ENCODE measurements at places on chromosomes 6 and 20. TPM values are rescaled to one million over a fixed set of nuclear protein-coding genes. Genes with fewer than 3 reads are reported as not detected.

Gene PRICKLE4
- total RNA-seq = 1.2 TPM

Gene NECAB3
- 31.1 TPM for total RNA-seq

Gene BMP7
- not detected for total RNA-seq

Gene ZBTB12
- 3.6 TPM for total RNA-seq

Gene PLN
- 0.83 TPM for total RNA-seq

Gene EPPIN
- total RNA-seq = not detected
